ENCODE measurements at places on chromosomes 5 and 9.

GRCh38 chr5:91706785-91707520 is 323.8 kb upstream of the ARRDC3 start:
- no peak for DNase-seq

DNA sequence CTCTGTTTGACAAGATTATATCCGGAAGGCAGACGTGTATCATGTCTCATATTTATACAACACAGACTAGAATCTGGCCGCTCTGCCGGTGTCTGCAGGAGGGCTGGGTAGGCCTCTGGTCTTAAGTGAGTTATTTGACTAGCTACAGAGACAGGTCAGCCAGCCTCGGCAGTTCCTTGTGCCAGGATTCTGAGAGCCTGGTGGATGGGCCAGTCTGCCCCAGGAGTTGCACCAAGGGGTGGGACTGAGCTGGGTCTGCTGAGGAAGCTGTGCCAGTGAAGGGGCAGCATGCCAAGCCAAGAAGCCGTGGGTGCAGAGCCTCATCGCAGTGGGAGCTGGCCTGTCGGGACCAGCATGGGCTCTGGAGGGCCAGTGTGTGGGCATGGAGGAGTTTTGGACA is 7.1 kb downstream of the SNX18 start:
- no peak for DNase-seq

- DNase-seq = peak; percentile 50
Observed at GRCh38 chr5:63963080-63963735, 963 bp upstream of the HTR1A start.

GRCh38 chr5:103364074-103364473 is 105.5 kb downstream of the MACIR start:
- no peak for DNase-seq

- DNase-seq = no peak
Observed at GRCh38 chr9:113393281-113393680, 7.8 kb downstream of the ALAD start.

DNA sequence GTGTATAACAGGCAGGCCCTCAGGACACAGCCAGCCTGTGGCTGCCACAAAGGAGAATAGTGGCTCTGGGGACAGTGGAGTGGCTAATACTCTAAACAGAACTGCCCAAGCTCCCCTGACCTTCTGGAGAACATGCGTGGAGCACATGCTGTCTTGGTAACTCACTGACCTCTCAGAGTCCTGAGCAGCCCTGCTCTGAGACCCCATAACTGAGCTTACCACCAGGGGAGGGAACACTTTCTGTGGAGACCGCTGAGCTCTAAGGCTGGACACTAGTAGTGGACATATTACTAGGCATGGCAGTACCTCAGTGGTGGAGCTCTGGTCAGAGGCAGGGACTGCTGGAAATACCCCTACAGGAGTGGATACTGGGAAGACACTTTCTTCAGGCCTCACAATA is 60.2 kb upstream of the SPTLC1 start:
- no peak for DNase-seq

DNA sequence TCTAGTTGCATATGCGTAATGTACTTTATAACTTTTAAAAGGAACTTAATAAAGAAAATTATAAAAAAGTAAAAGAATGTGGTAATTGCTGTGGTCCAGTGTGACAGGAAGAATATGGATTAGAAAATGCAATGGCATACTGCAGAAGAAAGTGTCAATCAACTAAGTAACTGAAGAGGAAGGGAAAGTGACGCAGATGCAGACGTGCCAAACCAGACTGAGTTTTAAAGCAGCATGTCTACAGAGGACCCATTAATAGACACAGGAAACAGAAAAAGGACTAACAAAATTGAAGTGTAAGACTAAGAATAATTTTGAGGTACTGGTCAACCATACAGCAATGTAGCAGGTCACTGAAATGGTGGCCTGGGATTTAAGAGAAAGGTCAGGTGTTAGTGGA is 73.3 kb downstream of the DPYSL3 start:
- DNase-seq = no peak

- DNase-seq = no peak
Observed at GRCh38 chr5:132072528-132072927, 1.1 kb upstream of the CSF2 start.

DNA sequence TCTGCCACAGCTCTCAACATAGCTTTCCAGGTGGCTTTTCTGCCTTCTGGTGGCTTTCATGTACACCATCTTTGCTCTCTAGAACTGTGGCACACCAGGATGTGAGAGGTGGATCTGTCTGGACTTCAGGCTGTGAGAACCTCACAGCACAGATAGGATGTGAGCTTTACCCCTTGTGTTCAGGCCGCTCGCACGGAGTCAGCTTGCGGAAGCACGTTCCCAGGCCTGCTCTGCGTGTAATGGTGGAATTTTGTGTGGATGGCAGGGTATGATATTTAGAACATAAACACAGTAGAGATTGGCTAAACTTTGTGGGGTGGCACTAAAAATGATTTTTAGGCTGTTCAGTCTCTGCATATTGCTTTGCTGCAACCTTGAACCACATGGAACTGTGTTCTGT is 250.5 kb downstream of the FANCC start:
- no peak for DNase-seq

DNA sequence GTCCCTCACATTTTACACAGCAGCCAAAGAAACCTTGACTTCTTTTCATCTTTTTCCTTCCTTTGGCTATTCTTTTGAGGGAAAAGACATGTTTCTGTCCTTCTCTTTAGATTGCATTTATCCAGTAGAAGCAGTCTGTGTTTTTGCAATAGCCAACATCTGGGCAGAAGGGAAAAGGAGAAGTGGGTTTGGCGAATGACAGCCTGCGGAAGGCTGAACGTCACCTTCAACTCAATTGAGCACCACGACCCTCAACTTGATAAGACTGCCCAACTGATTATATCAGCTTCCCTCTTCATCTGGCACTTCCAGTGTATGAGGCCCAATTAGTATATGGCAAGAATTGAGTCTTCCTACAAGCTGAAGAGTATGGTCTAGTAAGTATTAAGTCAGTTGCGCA is 1997.6 kb upstream of the WWC1 start:
- no peak for DNase-seq

DNA sequence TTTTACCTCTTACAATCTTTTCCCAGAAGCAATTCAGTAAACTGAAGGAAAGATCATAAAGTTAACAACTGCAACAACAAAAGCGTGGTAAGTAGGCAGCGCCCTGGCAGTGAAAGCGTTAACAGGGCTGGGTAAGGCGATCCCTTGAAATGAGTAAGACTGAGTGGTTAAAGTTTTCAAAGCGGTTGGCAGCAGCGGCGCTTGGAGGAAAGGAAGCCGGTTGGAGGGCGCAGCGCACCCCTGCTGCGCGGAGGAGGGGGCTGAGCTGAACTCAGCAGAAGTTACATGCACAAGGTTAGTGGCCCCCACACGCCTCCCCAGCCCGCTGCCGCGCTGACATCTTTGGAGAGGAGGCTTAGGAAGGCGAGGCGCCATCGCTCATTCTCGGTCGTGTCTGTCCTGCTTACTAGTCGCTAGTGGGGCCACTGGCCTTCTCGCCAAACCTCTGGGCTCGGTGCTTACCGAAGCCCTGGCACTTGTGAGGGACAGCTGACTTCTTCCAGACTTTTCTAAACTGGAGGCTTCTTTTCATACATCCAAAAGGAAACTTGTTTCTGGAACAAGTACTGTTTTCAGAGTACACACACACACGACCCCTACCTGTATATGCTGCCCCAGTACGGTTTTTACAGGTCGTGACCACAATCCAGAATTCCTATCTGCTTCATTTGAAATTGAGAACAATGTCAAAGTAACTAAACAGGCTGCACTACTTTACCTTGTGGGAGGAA is at the start of gene SH3RF2:
SH3RF2 (plus strand) TSS at position 178 of the 731 bp plus-strand sequence. CDS start 1,351 bp downstream, outside the sequence.
- peak; percentile 34 for DNase-seq

- no peak for DNase-seq
Observed at GRCh38 chr9:69215774-69216485, 41.9 kb downstream of the TJP2 start.

- DNase-seq = no peak
Observed at GRCh38 chr5:124001036-124001615, 489.1 kb downstream of the CSNK1G3 start.

- DNase-seq = no peak
Observed at GRCh38 chr5:92390657-92391056, 1007.5 kb upstream of the ARRDC3 start.

GRCh38 chr5:126339215-126339805 is 83.9 kb upstream of the GRAMD2B start:
- no peak for DNase-seq

- no peak for DNase-seq
Observed at GRCh38 chr5:56050551-56051255, 55.9 kb upstream of the IL6ST start.

Measured in DMS 273 treated with DMSO at 0.1 percent for 48 hours (cell line).